Lung (tissue), 17 donors: ENCODE measurements at places on chromosomes 12 and 14. TPM values are rescaled to one million over a fixed set of nuclear protein-coding genes. Genes with fewer than 3 reads are reported as not detected.

SERPINA1 gene
- 1,798 TPM for polyA plus RNA-seq

FSCB gene
- not detected for polyA plus RNA-seq

KRT75 gene
- polyA plus RNA-seq, result not detected

DNA sequence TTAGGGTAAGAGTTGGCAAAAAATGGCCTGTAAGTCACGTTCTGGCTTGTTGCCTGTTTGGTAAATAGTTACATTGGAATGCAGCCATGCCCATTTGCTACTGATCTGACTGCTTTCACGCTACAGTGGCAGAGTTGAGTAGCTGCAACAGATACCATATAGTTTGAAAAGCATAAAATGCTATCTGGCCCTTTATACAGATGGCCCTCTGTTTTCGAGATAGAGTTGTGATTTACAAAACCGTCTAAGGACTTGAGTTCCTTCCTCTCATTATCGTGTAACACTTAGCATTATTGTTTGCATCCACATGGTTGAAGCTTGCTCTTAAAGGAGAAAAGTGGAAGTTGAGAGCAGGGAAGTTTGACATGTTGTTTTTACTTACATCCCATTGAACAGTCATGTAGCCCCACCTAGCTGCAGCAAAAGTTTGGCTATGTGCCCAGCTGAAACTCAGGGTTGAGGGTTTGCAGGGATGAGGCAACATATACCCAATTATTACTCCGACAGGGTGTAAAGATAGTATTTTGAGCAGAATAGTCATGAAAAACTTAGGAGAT is 11.3 kb upstream of the SCFD1 start:
- DNase-seq, result peak; percentile 62

GRCh38 chr14:104973135-104973384 is 5.1 kb downstream of the AHNAK2 start:
- DNase-seq, result peak; percentile 49

DNA sequence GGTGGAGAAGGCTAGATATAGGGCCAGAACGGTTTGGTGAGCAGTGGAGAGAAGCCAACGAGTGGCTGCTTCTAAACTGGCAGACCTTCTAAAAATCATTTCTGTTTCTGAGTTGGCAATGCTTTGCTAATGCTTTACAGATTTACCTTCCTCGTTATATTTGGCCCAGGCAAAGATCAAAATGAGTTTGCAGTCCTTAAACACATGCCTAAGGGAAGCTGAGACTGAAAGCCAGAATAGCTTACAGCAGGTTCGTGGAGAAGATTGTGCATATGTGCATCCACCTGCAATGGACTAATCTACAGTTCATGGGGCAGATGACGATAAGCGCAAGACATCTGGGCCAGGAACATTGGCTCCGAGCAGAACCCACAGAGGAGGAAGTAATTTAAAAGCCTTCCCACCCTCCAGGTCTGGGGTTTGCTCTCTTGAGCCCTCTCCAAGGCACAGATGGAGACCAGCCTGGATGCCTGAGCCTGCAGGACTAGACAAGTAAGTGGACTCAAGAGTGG is 99.4 kb downstream of the NINJ2 start:
- no peak for DNase-seq
